ENCODE measurements at places on chromosomes 4 and X. TPM values are rescaled to one million over a fixed set of nuclear protein-coding genes. Genes with fewer than 3 reads are reported as not detected.

GRCh38 chr4:24443200-24443599, 141.2 kb downstream of the DHX15 start:
- DNase-seq, result no peak

PPA2 gene
- total RNA-seq, result 10.5 TPM

DNA sequence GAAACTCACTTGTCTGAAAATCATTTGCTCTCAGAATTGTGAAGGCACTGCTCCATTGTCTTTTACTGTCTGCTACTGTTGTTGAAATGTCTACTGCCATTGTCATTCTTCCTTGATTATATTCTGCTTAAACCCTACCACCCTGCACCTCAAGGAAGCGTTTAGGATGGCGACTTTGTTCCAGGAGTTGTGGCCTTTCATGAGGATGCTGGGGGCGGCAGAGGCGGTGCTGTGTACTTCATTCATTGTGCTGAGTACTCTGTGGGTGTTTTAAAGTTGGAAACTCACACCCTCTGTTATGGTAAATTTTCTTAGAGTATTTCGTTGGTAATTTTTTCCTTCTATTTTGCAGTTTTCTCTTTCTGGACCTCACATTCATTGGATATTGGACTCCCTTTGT, 258.9 kb downstream of the TENM3 start:
- no peak for DNase-seq

- DNase-seq, result no peak
Measured at GRCh38 chrX:35122756-35123155, 180.2 kb downstream of the FAM47B start.

- peak; percentile 39 for DNase-seq
Measured at GRCh38 chrX:16445166-16445752, 204.7 kb upstream of the S100G start.

DNA sequence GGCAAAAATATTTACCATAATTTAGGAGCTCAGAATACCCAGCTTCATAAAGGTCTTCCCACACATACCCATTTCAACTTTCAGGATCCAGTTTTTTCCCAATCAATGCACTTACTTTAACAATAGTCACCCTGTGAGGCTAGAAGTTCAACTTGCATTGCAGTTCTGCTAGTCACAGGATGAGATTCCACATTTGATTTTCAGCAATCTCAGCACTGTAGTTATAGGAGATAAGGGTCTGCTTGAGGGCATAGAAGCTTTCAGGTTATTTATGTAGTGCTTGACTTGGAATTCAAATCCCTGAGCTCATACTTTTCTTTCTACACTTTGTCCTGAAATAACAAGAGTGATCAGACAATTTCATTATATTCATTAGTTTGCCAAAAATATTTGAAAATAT, 78.3 kb upstream of the IL2 start:
- DNase-seq, result no peak

- DNase-seq, result no peak
Measured at GRCh38 chr4:81781799-81782198, 310.1 kb upstream of the RASGEF1B start.

RAI2 gene
- total RNA-seq, result 10.1 TPM

GRCh38 chr4:169239221-169239905, 31.4 kb downstream of the SH3RF1 start:
- DNase-seq, result no peak

Measured in stomach (tissue), 19 donors.